ENCODE measurements at places on chromosomes 4 and X. TPM values are rescaled to one million over a fixed set of nuclear protein-coding genes. Genes with fewer than 3 reads are reported as not detected.
A peak's percentile ranks its signal among the peaks of the same experiment; 100 is the strongest.

DNA sequence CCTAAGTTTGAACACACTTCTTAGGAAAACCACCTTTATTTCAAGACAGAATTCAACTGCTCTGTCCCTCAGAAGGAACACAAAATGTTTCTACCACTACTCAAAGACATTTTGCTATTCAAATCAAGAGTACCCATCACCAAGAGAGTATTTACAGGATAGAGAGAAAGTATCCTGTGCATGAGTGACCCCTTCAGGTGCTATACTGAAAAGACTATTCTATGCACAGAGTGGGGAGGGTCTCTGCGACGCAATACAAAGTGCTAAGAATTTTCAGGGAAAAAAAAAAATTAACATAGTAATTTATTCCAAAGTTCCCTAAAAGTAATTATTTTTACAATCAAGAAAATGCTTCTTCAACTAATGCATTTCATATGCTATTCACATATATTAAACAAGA lies 346.4 kb upstream of the FAM241A start:
- DNase-seq: no peak

DNA sequence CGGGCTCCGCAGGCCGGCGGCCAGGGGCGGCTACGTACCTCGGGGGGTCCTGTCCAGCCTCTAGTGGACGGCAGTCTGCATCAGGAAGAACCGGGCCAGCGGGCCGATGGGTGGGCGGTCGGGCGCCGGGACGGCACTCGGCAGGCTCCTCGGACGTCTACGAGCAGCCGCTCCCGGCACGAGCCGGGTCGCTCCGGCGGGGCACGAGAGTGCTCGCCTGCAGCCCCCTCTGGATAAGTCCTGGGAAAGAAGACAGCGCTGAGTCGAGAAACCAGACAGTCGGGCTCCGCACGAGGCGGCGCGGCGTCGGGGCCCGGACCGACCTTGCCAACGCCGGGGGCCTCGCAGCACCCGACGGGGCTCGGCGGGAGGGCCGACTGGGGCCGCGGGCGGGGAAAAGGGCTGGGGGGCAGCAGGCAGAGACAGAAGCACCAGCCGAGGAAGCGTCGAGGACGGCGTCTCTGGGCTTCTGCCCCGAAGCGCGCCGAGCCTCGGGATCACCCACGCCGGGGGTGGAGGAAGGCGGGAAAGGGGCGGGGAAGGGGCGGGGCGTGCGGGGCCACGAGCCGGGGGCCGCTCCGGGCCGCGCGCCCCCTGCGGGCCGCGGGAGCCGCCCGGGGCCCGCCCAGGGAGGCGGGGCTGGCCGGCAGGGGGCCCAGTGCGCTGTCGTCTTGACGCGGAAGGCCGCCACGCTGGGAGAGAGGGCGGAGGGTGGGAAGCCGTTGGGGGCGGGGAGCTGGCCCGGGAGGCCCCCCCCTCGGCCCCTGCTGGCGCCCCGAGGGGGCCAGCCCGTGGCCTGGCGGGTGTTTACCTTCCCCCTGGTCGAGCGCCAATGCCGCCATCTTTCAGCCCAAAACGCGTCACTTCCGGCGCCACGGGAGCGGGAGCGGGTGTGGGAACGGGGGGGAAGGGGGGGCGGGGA lies 1.9 kb downstream of the KLHL15 start:
- peak; percentile 77 for DNase-seq

- no peak for DNase-seq
Measured at GRCh38 chrX:1528186-1528883, 8.7 kb downstream of the P2RY8 start.

NDNF gene
- not detected for total RNA-seq

MAGEH1 gene
- 26.9 TPM for total RNA-seq

DNA sequence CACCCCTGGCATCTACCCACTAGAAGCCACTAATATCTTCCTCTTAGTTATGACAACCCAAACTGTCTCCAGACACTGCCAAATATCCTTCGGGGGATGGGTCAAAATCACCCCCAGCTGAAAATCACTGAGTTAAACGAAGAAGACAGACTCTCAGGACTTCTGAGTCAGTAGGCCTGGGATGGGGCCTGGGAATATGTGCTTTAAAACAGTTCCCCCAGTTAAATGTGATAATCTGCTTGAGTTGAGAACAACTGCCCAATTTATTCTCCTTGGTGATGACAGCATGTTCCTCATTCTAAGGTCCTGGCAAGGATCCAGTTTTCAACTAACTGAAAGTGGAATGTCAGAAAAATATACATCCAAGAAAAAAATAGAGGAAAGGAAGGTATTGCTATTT lies 52.4 kb downstream of the CBLL2 start:
- no peak for DNase-seq

RS1 gene
- not detected for total RNA-seq

GRCh38 chrX:47828984-47829383 lies 7.7 kb upstream of the ZNF81 start:
- no peak for DNase-seq

- no peak for DNase-seq
Measured at GRCh38 chrX:24851780-24852179, 158.1 kb downstream of the POLA1 start.

USP26 gene
- total RNA-seq: not detected

- no peak for DNase-seq
Measured at GRCh38 chrX:133306316-133306715, 88.2 kb upstream of the TFDP3 start.

BDH2 gene
- total RNA-seq: 20.1 TPM

DNA sequence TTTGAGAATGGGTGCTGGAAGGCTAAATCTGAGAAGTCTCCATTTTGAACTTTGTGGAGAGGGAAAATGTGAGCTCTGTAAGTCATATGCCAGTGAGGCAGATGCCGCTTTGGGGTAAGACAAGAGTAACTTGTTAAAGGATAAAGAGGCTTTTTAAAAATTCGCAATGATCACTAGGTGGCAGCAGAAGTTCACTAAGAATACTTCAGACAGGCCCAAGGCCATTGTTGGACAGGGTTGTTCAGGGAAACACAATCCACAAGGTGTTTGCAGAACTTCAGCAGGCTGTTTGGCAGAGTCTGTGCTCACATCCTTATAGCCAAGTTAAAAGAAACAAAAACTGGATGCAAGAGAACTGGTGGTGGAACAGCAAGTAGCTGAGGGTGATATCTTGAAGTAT lies 13.7 kb upstream of the PIGA start:
- peak; percentile 16 for DNase-seq

MND1 gene
- not detected for total RNA-seq

DNA sequence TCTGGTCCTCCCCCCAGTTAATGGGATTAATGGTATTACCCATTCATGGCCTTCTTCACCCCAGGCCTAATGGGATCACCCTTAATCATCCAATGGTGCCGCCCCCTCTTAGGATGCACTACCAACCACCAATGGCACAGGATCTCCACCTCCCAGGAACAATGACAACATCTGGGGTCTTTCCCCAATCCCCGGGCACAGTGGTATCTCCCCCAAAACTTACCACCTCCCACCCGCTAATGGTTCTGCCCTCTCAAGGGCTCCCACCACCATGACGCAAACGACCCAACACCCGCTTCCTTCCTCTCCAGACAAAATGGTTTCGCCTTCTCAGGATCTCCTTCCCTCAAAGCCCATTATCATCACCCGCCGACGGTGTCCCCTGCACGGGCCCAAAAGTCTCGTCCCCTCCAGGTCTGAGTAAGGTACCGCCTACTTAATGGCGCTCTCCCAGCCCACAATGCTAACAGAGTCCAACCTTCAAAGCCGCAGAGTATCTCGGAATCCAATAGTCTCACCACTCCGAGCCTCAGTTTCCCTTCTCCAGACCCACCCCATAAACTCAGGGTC lies 458 bp downstream of the GRIPAP1 start:
- peak; percentile 63 for DNase-seq

GRCh38 chrX:9644335-9644734 lies 121.3 kb downstream of the GPR143 start:
- peak; percentile 45 for DNase-seq

DNA sequence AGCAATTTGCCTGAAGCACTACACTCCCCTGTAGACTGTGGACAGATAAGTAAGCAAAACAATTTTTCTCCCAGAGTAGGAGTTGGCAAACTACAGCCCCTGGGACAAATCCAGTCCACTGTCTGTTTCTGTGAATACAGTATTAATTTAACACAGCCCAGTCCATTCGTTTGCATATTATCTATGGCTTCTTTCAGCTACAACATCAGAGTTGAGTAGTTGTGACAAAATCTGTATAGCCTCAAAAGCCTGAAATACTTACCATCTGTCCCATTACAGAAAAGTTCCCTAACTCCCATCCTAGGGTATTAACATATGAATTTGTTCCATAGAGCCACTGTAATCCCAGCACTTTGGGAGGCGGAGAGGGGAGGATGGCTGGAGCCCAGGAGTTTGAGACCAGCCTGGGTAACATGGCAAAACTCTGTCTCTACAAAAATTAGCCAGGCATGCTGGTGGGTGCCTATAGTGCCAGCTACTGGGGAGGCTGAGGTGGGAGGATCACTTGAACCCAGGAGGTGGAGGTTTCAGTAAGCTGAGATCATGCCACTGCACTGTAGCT lies 53.0 kb downstream of the AMELX start:
- DNase-seq: no peak

GRCh38 chr4:39933671-39934590 lies 43.8 kb downstream of the PDS5A start:
- no peak for DNase-seq

FRAS1 gene
- total RNA-seq: not detected

FAT4 gene
- not detected for total RNA-seq

Measured in CD4-positive, alpha-beta memory T cell (primary cell).